ENCODE measurements at places on chromosomes 16 and 17.

DNA sequence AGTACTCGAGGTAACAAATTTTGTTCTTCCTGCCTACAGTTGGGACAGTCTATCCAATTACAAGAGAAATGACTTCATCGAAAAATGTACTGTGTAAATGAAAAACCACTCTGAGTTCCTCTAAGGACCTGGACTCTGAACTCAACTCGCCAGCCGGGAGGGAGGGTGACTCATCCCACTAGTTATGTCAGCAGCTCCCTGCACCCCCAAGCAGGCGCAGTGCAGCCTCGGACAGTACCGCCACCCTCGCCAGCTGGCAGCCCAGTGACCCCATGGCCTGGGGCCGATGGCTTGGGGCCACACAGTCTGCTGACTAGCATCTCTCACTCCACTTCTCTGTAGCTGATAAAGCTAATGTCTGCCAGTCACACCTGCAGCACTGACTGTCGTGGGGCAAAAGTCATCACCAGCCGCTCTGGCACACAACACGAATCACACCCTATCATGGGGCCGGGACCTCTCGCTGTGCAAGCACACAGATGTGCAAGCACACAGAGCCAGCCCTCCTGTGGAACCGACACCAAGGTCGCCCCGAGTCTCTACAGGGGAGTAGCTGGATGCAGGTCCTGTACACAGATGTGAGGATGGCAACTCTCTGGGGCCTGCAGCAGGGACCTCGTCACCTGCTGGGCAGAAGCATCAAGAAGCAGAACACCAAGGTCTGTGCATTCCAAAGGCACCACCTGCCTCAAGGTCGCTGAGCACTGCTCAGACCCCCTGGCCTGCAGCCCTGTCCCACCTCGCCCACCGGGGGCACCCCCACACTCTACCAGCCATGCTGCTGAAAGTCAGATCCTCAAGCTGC is 5.7 kb downstream of the CSNK1D start:
- peak; percentile 79 for DNase-seq

GRCh38 chr17:75720656-75721462 is at the start of gene ITGB4:
Gene ITGB4 (plus strand): TSS chr17:75721459. CDS start chr17:75724704, 3,245 bp downstream.
- DNase-seq = peak; percentile 18

DNA sequence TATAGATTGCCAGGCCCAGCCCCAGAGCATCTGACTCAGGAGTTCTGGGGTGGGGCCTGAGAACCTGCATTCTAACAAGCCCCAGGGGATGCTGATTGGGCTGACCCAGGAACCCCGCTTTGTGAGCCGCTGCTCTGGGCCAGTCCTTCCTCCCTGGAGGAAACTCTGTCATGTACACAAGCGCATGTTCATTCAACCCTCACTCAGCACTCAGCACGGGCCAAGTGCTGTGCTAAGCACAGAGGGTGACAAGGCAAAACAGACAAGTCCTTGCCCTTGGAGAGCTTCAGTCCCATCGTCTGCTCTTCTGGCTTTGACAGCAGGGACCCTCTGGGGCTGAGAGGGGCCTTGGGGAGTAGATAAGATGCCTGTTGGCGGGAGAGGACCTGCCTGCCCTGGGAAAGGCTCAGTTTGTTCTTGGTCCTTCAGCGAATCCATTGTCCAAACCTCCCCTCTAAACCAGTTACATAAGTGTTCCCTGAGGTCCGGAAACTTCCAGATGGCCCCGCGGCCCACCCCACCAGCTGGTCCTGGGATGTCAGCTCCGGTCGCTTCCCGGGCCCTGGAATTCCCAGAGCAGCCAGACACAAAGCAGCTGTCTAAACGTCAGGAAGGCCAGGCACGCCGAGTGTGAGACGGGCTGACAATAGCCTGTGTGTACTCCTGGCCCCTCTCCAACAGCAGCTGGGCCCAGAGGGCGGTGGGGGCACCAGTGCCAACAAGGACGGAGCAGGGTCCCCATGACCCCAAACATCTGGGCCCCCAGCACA is 88.8 kb downstream of the ZDHHC7 start:
- DNase-seq = peak; percentile 12

- no peak for DNase-seq
Observed at GRCh38 chr16:12392585-12393091, 411.0 kb downstream of the CPPED1 start.

DNA sequence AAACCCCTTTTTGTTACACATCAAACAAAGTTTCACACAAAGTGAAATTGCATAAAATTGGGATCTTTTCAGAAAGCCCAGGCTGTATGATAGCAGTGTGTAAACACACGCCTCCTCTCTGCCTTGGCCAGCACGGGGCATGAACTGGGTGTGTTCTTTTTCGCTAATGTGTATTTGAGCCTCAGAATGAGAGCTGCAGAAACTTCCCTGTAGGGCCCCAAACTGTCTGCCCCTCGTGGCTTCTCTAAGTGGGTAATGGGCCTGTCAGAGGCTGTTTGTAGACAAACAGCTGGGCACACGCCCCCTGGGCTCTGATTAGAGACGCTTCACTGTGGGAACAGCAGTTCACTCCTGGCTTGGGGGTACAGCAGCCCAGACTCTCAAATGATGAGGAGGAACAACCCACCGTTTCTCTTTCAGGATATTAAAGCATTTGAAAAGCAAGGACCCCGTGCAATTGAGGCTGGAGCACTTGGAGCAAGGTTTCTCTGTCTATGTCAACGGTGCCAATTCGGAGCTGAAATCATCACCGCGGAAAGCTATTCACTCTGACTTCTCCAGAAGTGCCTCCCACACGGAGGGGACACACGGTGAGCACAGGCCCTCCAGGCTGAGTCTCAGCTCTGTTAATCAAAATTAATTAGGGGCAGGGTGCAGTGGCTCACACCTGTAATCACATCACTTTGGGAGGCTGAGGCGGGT is 78.4 kb downstream of the KATNIP start:
- DNase-seq = no peak

DNA sequence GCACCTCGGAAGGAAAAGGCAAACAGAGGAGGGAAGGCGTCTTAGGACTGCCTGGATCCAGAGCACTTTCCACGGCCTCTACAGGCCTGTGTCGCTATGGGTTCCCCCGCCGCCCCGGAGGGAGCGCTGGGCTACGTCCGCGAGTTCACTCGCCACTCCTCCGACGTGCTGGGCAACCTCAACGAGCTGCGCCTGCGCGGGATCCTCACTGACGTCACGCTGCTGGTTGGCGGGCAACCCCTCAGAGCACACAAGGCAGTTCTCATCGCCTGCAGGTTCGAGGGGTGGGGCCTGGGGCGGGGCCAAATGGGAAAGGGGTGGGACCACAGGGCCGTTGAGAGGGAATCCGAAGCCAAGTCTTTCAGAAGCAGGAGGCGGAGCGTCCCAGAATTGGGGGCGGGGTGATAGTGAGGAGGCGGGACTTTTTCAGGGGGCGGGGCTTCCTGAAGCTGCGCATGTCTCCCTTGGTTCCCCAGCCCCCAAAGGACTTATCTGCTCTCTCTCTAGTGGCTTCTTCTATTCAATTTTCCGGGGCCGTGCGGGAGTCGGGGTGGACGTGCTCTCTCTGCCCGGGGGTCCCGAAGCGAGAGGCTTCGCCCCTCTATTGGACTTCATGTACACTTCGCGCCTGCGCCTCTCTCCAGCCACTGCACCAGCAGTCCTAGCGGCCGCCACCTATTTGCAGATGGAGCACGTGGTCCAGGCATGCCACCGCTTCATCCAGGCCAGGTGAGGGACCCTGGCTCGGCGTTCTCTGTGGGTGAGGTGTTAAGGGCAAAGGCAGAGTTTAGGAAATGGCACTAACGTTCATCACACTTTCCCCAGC is 939 bp downstream of the BCL6B start:
- DNase-seq = peak; percentile 72

GRCh38 chr16:88295671-88296436 is 86.9 kb upstream of the ZNF469 start:
- DNase-seq = no peak

DNA sequence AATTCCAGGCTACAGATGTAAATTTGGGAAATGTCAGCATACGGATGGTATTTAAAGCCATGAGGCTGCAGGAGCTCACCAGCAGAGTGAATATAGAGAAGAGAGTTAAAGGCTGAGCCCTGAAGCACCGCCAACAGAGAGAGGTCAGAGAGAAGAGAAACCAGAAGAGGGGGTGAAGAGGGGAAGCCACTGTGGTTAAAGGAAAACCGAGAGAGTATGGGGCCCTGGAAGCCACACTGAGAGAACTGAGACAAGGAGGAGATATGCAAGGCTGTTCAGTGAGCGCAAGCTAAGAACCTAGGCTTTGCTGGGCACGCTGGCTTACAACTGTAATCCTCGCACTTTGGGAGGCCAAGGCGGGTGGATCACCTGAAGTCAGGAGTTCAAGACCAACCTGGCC is 24.6 kb downstream of the COPRS start:
- no peak for DNase-seq

GRCh38 chr16:89921131-89921701 is 1.9 kb upstream of the TUBB3 start:
- DNase-seq = no peak

DNA sequence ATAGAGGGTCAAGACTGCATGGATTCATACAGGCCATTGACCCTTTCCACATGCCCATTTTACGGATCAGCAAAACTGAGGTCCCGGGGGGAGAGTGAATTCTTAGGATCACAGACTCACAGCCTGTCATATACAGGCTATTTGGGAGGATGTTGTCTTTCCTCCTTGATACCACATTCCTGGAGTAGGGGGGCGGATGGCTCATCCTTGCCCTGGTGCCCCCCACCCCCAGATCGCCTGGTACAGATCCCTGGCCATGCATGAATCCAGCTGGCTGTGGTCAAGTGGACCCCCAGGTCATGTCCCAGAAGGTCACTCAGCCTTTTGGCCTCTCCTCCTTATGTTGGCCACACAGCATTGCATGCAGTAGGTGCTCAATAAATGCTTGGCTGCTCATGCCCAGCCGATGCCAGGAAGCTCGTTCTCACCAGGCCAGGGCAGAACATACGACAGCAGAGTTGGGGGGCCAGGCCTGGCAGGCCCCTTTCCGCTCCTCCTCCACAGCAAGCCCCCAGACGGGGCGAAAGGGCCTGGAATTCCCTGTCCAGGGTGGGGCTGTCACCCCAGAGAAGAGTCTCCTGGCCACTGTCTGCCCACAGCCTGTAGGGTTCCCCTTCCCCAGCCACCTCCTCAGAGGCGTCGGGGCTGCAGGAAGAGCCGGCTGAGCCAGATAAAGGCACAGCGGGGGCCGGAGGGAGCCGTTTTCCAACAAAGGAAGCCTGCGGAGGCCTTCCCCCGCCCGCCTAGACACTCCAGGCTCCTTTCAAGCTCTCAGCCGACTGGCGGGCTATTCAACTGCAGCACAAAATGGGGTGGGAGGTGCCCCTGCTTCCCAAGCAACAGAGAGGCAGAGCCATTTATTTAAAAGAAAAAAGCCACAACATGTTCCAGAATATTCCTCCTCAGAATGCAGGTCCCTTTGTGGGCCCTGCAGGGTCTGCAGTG is 215.7 kb upstream of the CIBAR2 start:
- DNase-seq = peak; percentile 60

- DNase-seq = no peak
Observed at GRCh38 chr16:85387171-85387507, 226.0 kb upstream of the GSE1 start.

- no peak for DNase-seq
Observed at GRCh38 chr17:74695629-74696028, 17.1 kb downstream of the CD300LF start.

- DNase-seq = no peak
Observed at GRCh38 chr16:23949630-23950290, 114.0 kb downstream of the PRKCB start.

Measured in cerebellum (tissue), 4 donors.